EH (cell line): ENCODE measurements at places on chromosomes 1 and 21.

DNA sequence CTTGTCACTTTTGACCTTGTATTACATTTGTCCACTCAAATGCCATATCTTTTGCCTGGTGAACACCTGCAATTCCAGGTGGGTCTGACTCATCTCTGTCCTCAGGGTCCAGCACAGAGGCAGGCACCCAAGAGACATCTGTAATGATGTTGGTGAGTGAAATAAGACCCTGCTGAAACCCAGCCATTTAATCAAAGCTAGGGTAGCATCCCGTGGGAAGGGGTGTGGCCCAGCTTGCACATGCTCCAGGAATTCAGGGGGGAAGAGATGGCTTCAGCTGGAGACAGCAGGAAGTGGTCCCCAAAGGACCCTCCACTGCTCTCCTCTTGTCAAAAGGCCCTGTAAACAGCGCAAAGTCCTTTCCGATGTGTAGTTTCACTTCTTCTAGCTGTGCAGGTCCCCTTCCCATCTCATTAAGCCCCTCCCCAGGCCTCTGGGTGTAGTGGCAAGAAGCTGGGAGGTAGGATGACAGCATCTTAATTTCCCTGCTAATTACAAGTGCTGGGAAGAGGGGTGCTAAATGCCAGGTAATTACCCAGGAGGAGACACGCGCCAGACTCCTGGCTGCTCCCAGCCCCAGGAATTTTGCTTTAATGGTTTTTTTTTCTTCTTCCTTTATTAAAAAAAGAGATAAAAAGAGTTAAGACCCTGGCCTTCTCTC, 54.4 kb upstream of the TRABD2B start:
- no peak for DNase-seq

DNA sequence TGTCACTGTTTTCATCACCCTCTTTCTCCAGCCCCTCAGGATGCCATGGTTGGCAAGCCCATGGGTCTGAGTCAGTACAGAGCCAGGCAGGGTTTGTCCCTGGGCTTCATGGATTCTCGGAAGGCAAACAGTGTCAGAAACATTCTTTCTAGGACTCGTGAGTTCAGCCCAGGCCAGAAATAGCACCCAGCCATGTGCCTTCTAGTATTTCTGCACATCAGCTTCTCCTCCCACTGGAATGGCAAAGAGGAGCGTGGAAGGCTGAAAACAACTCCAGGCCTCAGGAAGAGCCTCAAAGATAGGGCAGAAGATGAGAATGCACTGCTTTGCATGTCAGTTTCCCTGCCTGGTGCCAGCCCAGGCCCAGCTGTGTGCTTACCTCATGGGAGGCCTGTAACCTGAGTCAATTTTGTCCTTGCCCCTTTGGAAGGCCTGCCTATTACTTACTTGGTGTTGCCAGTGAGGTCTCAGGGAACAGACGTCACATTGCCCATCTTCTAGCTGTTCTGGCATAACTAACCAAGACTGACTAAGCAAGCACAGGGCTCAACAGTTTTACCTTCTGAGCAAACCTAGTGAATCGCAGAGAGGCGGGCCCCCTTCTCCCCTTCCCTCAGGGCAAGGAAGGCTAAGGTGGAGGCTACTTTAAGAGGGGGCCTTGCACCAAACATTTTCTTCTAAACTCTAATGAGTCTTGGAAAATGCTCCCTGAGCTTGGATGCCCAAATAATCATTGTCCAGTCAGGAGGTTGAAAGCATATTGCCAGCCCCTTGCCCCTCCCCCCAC, 42.4 kb downstream of the GLUL start:
- peak; percentile 81 for DNase-seq

DNA sequence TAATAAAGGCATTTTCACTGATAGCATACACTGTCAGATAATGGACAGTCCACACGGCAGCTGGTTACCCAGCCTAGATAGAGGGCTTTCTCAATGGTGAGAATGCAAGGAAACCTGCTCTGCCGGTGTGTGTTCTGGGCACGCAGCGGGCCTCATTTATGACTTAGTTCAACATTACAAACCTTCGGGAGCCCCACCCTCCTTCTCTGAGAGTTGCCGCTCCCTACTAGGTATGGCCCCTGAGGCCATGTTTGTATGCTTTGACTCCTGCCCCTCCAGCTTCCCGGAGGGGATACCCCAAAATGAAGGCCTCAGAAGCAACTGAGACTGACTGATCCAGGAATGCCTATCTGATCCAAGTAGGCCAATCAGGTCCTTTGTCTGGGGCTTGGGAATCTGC, 17.2 kb upstream of the FABP3 start:
- DNase-seq = no peak

- no peak for DNase-seq
These were observed 113.5 kb downstream of the GDAP2 start for GRCh38 chr1:117815926-117816325.

DNA sequence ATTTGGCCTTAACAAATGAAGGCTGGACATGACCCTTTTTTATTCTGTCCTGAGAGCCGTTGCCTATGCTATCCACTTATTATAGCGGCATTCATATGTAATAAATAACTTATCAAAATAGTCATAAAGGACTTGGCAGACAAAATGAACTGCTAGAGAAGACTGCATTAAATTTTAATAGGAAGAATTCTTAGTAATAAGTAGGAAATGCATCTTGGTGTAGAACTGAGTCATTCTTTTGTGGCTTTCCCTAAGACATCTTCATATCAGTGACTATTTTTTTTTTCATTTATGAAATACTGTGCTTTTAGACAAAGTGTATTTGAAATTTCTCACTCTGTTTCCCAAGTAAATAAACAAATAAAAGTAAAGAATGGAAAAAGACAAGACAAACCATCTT, 45.6 kb downstream of the PBX1 start:
- peak; percentile 82 for DNase-seq

- DNase-seq = no peak
These were observed 135.7 kb downstream of the PCP4 start for GRCh38 chr21:40002978-40003377.

DNA sequence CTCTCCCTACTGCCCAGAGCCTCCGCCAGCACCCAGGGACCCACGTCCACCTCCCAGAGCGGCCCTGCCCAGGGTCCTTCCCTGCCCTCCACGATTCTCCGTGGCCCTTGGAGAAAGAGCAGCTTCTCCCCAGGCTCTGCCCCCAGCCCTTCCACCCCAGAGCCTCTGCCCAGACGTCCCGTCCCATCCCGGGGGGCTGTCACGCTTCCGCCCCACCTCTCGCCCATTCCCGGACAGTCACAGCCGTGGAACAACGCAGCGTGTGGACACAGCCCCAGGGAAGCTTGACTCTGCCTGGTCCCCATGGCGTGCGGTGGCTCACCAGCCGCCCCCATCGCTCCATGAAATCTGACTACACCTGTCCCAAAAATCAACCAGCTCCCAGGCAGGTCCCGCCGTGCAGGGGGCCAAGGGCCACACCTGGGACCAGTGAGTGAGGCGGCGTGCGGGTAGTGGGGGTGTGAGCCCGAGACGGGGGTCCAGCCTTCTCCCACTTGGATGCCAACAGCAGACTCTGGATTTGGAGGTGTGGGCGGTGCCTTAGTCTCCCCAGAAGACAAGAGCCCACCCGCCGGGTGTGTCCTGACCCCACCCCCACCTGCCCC, 12.5 kb upstream of the TTLL10 start:
- no peak for DNase-seq

GRCh38 chr1:224529844-224530243, 86.3 kb upstream of the CNIH3 start:
- no peak for DNase-seq

GRCh38 chr1:32684167-32684811, 18.3 kb downstream of the SYNC start:
- peak; percentile 58 for DNase-seq

GRCh38 chr1:168096296-168097165, 40.2 kb downstream of the GPR161 start:
- no peak for DNase-seq

DNA sequence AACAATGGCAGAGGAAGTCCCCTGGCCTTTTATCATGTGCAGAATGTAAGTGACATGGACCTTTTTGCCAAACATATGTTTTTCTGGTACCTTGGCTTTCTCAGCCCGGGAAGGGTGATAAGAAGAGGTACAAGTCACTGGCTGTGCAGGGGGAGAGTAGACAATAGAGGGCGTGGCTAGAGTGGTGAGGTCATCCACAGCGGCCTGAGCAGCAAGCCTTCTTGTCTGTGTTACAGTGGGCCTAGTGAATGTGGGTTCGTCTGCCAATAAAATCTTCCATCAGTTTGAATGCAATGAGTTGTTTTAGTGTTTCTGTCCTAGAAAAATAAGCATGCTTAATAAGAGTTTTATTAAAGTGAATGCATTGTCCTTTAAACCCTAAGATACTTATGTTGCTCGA, 59.0 kb upstream of the PGD start:
- DNase-seq = peak; percentile 39

- no peak for DNase-seq
These were observed 27.6 kb downstream of the C1orf216 start for GRCh38 chr1:35691080-35691479.

DNA sequence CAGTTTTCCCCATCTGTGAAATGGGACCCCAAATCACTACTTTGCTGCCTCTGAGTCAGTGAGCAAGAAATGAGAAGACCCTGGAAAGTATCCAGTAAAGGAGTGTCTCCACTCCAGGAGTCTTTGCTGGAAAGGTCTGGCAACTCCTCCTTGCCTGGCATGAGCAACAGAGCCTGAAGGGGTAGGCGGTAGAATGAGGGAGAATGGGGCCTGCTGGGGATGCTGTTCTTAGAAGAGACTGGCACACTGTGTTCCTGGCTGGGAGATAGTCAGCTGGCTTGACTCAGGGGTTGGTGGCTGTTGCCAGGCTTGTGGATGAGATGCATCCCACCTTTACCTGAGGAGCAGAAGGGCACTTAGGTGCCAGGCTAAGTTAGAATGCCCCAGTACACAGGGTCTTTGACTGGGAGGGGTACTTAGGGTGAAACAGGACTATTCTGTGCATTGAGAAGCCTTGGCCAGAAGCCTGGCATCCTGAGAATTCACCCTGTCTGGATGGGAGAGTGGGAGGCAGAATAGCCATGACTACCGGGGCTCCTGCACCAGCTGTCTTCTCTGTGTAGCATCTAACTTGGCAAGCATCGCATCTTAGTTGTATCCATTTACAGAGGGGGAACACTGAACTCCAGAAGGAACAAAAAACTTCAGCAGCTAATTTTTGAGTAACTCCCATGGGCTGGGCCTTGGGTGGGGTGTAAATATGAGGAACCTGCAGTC, 2.5 kb downstream of the MFSD2A start:
- DNase-seq = peak; percentile 20

- DNase-seq = peak; percentile 59
These were observed 255.7 kb downstream of the OMA1 start for GRCh38 chr1:58290685-58291372.

DNA sequence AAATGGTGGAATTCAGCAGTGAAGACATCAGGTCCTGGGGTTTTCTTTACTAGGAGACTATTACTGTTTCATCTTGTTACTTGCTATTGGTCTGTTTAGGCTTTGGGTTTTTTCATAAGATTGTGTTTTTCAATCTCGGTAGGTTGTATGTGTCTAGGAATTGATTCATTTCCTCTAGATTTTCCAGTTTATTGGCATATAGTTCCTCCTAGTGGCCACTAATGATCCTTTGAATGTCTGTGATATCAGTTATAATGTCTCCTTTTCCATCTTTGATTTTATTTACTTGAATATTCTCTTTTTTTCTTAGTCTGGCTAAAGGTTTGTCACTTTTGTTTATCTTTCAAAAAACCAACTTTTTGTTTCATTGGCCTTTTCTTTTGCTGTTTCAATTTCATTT, 233.0 kb downstream of the RWDD3 start:
- no peak for DNase-seq

DNA sequence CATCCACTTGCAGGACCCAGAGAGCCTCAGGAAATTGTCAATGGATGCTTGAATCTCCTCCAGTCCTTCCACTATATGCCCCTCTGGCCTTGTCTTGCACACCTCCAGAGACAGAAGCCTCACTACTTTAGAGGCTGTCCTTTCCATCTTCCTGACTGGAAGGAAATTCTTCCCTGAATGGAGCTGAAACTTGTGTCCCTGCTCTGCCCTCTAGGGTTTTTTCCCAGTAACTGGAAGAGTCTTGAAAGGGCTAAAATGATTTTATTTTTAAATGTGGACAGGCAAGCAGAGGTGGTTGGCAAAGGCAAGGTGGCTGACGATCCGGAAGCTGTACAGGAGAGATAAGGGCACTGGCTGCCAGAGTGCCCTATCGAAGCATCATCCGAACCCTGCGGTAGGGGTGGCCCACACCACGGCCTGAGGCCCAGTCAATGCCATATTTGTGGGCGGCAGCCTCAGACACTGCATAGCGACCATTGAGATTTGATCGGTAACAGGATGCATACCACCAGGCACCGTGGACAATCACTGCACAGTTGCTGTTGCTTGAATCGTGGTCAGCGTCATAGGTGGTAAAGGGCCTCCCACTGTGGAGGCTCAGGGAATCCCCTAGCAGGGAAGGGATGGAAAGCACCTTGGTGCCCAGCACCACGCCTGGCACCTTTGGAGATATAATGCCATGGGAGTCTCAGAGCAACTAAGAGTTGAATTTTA, 2.3 kb upstream of the MAP3K6 start:
- DNase-seq = peak; percentile 42

DNA sequence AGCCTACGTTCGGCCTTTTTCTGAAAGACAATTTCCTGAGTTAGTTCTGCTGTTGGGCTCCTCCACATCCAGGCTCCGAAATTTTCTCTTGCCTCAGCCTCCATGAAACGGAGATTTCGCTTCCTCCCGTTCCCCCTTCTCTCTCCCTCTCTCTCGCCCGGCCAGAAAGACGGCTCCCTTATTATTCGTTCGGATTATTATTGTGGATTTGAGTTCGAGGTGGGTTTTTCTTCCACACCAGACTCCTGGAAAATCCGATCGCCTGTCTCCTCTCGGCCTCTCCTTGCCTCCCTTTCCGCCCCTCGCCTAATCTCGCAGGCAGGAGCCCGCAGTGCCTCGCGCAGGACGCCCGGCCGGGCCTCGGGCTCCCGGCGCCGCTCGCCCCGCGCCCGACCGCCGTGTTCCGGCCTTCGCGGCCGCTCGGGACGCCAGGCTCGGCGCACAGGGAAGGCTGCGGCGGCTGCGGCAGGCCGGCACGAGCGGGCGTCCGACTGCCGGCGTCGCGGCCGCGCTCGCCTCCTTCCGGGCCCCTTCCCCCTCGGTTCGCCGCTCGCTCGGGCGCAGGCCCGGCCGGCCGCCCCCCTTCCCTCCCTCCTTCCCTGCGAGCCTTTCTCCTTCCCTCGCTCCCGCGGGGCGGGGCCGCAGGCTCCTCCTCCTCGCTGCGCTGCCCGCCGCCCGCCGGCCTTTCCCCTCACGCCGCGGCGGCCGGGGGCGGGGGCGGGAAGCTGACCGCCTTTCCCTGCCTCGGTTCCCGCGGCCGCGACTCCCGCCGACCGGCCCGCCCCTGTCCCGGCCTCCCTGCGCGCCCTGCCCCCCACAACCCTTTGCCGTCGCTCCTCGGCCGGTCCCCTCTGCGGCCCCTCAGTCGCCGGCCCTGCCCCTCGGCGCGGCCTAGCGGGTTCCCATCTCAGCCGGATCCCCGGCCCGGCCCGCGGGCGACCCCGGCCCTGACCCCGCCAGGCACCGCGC, at the start of gene ARHGEF11:
Gene ARHGEF11 (minus strand): TSS at position 493 of the 969 bp plus-strand sequence. CDS start 1,412 bp downstream, outside the sequence.
- DNase-seq = peak; percentile 93

DNA sequence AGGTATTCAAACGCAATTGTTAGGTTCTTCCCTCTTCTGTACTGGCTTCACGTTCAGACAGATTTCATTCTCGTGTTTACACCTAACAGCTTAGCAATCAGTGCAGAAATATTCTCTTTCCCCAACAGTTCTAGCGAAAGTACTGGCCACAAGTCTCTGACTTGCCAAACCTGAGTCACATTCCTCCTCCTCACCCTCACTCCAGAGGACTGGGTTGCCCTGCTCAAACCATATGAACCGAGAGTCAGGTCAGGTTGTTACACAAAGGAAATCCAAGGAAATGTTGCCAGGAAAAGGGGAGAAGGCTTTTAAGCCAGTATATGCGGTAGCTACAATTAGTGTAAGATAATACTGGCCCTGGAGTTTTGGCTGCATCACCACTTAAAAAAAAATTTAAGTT, 282.5 kb downstream of the RGS7 start:
- DNase-seq = peak; percentile 19

GRCh38 chr1:186183219-186183618, 191.8 kb downstream of the TPR start:
- DNase-seq = peak; percentile 82
